ENCODE measurements at places on chromosomes 6 and 20. TPM values are rescaled to one million over a fixed set of nuclear protein-coding genes. Genes with fewer than 3 reads are reported as not detected.

GRM1 gene
- 0.26 TPM for total RNA-seq

PRSS16 gene
- total RNA-seq, result 5.2 TPM

CALHM4 gene
- not detected for total RNA-seq

SLC22A1 gene
- 0.95 TPM for total RNA-seq

CLPSL2 gene
- total RNA-seq, result not detected

ADGRF4 gene
- 0.05 TPM for total RNA-seq

TTBK1 gene
- not detected for total RNA-seq

AP5S1 gene
- total RNA-seq, result 29.2 TPM

DYNLT2 gene
- total RNA-seq, result 0.61 TPM

CRISP3 gene
- not detected for total RNA-seq

PARD6B gene
- total RNA-seq, result 4.8 TPM

FAM83C gene
- not detected for total RNA-seq

DNA sequence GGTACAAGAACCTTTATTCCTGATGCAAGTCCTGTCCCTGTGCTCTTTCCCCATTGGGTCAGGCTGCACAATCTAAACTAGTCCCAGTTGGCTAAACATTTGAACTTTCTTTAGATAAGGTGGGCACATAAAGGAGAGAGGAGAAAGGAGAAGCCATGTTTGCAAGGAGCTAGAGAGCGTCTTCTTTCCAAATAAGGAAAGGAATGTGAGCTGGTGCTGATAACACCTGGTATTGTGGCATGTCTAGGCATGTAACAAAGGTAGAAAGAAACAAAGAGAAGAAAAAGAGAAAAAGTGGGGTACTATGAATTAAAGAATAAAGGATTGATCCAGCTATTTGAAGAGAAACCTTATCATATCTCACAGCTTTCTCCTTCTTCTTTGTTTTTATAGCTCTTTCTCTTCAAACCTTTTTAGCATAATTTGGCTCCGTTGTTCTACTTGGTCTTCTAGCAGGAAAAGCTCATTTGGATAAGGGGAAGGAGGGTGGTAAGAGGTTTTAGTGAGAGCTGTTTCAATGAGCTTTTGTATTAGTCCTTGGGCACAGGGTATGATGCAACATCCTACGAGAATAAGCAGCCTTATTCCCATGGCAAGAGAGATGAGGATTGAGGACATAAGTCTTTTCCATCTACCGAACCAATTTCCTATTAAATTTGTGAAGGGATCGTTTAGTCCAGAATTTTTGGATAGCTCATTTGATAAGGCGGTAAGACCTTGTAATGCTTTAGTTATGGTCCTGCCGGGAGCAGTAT lies 415.5 kb upstream of the MAN1A1 start:
- peak; percentile 3 for DNase-seq

- peak; percentile 9 for DNase-seq
These were observed 46.3 kb downstream of the OR2B2 start for GRCh38 chr6:27865850-27866356.

DNA sequence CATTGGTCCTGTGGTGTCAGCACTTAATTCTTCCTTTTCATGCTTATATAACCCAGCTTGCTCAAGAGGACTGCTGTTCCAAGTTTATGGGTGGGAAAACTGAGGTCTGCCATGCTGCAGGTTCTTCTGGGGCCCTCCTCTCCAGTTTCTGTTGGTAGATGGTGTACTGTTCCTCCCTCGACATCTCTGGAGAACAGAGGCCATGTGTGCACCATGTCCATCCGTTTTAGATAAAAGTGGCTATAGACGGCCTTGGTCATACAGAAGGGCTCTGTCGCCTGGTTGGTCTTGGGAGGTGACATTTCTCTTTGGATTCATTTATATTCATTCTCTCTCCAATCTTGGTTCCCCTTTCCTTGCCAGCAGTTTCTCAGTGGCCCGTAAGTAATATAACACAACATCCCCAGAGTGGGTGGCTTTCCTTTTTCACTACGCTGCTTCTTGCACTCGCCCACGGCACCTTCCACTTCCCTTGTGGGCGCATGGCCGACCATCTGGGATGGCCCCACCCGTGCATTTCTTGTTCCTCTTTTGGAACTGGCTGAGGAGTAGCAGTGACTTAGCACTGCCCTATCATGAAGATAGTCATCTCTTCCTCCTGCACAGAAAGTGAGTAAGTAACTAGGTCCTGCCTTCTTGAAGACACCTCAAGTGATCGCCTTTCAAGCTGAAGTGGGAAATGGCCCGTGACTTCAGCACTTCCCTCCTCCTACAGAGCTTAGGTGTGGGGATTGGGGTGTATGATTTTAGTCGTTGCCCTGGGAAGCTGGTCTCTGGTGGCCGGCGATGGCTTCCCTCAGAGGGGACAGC lies 94.2 kb downstream of the RREB1 start:
- no peak for DNase-seq

DNA sequence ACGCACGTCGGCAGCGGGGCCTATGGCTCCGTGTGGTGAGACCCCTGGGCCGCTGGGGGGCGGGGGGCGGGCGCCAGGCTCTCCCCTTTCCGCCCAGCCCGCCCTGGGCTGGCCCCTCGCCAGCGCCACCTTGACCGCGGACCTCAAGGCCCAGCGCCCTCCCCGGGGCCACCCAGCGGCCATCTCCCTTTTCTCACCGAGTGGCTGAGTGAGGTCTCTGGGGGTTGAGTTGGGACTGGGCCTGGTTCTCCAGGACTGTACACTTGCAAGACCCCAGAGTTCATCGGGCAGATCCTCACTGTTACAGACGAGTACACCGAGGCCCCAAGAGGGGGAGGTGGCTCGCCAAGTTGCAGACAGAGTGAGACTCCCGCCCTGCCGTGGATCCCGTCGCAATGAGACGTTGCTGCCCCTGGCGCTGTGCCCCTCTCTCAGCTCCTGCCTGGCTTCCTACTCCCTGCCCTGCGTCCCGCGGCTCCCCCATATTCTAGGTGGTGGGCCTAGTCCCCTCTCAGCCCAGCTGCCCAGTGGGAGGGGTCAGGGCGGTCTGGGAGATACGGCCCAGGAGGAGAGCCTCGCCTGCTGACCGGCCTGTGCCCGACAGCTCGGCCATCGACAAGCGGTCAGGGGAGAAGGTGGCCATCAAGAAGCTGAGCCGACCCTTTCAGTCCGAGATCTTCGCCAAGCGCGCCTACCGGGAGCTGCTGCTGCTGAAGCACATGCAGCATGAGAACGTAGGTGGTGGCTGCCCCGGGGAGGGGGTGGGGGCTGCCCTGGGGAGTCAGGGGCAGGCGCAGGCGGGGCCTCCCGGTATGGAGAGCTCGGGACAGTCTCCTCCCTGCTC lies 576 bp downstream of the MAPK13 start:
- DNase-seq, result no peak

DNA sequence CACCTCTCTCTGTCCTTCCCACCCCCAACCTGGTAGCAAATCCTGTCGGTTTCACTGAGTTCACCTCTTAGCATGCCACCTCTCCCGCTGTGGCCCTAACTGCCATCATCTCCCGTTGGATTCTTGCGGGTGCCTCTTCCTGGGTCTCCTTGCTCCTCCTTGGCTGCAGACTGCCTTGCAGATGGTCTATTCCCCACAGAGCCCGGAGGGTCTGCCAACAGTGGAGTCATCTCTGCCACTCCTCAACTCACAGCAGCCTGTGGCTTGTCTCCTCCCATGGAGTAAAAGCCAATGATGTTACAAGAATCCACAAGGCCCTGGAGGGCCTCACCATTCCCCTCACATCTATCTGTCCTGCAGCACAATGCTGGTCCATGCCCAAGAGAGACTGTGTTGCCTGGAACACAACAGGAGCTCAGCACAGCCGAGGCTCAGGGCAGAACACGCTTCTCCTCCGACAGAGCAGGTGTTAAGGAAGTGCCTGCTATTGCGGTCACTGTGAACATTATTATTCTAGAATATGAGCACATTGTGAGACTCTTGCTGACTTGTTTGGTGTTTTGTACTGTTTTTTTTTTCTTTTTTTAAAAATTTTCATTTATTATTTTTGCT lies 241.8 kb upstream of the SULF2 start:
- DNase-seq, result no peak

DNA sequence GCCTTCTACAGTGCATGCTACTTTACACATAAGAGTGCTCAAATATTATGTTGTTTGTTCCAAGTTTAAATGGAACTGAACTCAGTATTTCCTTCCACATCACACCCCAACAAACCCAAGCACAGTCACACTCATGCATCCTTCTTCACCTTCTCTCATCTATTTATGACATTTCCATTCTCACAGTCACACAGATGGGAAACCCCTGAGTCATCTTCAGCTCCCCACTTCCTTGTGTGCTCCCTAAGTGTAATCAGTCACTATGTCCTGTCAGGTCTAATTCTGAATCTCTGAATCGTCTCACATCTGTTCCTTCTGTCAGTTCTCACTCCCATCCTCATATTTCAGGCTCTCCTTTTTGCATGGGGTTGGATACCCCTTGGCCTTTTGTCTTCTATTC lies 96.0 kb downstream of the RIMS1 start:
- DNase-seq, result no peak

GRCh38 chr20:17827759-17828559 lies 128.2 kb downstream of the BANF2 start:
- DNase-seq, result no peak

GRCh38 chr20:50628853-50629669 lies 62.3 kb downstream of the RIPOR3 start:
- DNase-seq, result no peak

GRCh38 chr6:168272415-168273325 lies 46.9 kb downstream of the DACT2 start:
- no peak for DNase-seq

GRCh38 chr6:112574190-112574589 lies 227.1 kb downstream of the RFPL4B start:
- no peak for DNase-seq

GRCh38 chr6:145075425-145075824 lies 659.9 kb downstream of the EPM2A start:
- DNase-seq, result peak; percentile 4

- DNase-seq, result no peak
These were observed 751.6 kb downstream of the EYS start for GRCh38 chr6:64955435-64955848.

DNA sequence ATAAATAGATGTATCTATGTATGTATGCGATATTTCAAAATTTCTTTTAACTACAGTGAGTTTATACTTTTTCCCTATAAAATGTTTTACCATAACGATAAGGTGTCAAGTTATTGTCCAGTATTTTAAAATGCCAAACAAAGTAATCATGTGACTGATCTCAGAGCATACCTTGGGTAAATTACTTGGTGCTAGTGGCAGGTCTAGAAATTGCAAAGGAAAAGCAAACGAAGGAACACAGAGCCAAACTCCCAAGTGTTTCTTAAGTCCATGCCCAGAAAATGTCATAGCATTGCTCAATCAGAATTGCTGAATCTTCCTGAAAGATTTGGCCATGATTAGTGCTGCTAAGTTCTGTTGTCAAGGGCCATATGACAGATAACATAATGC lies 77.5 kb downstream of the CAP2 start:
- no peak for DNase-seq

DNA sequence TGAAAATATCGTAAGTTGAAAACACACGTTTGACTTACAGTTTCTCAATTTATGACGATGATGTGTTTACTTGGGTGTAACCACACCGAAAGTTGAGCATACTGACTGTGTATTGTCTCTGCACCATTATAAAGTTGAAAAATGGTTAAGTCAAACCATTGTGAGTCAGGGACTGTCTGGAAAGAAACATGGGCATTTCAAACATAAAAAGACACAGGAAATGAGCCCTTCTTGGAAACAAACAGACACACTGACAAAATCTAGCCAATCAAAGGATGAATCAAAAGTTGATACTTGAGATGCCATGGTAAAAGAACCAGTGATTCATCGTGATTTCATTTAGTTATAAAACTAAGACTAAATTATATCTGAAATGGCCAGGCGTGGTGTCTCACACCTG lies 5.3 kb downstream of the POPDC3 start:
- DNase-seq, result no peak
